ENCODE measurements at places on chromosomes 13 and 19.

- no peak for DNase-seq
Observed at GRCh38 chr13:50919277-50919676, 9.7 kb downstream of the RNASEH2B start.

DNA sequence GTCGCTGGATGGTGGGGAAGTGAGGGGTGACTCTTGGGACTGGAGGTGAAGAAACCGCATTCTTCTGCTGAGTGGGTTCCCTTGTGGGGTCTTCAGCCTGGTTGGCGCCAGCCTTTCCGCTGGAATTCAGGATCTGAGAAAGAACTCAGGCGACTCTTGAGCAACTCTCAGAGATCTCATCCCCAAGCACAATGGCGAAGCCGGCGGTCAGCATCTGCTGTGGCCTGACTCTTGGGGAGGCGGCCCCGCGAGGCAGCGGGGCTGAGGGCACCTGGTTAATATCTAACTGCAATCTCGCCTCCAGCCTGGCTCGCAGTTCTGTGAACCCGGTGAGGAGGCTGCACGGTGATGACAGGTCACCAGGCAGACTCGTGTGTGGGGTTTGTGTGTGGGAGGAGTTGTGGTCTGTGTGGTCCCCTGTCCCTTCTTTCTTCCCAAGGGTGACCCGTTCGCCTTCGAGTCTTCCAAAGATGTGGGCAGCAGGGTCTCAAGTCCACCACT lies 883 bp downstream of the ZNF441 start:
- no peak for DNase-seq

DNA sequence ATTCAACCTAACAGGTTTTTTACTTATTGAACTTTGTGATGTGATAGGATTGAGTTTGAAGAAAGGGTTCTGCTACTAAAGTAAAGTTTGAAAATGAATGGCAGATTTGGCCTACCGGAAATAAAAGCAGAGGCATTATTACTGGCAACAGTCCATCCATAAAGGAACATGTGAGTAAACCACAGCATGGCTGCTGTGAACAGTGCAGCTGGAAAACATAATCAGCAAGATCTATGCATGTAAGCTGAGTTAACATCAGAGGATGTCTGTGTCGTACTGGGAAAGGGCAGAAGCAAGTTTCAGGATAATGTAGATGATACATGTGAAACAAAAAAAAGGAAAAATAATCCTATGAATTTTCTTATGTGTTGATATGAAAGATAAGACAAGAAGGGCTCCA lies 87.6 kb downstream of the CYSLTR2 start:
- DNase-seq: no peak

DNA sequence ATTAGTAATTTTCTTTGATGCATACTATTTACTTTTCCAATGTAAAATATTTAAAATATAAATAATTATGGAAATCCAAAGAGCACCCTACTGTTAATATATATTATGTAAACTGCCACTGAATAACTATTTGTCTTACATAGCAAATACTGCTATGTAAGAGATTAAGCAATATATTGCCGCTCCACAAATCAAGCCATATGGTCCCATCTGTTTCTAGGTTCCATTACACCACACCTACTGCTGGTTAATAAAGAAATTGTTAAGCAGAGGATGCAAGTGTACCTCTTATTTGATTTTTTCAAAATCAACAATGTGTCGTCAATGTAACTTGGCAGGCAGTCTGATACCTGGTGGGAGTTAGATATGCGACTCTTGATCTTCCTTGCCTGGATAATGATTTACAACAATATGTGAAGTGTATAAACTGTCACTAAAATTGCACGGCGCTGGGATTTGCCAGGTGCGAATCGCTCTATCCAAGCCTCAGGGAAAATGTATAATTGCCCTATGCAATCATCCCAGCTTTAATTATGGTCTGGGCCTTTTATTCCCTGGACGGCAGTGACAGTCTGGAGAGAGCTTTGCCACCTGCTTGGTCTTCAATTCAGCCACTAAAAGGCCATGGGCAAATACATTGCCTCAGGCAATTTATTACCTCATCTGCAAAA lies 16.0 kb downstream of the SMAD9 start:
- DNase-seq: peak; percentile 97

- DNase-seq: no peak
Observed at GRCh38 chr13:113658836-113659235, 838 bp upstream of the ATP4B start.

- no peak for DNase-seq
Observed at GRCh38 chr19:35438527-35438926, 9.5 kb upstream of the FFAR2 start.

GRCh38 chr13:37481011-37481884 lies 117.3 kb downstream of the POSTN start:
- DNase-seq: peak; percentile 44

GRCh38 chr19:5292453-5292821 lies 48.2 kb downstream of the PTPRS start:
- DNase-seq: no peak

- no peak for DNase-seq
Observed at GRCh38 chr13:74070065-74070464, 64.1 kb downstream of the KLF12 start.

DNA sequence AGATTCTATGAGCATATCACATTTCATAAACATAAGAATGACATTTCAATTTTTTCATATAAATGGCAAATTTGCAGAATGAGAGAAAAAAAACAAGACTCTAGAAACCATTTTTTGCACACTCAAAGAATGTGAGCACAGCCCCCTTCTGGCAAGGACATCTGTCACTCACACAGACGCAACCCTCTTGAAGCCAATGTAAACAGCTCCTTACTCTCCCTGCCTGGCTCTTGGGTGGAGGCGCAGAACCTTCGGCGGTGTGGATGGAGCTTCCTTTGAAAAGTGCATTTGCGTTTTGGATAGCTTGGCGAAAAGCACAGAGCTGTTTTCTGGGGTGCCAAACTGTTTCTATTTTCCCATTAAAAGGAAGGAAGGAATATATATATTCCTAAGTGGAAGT lies 367.6 kb upstream of the TSHZ3 start:
- no peak for DNase-seq

GRCh38 chr13:42298392-42298791 lies 26.4 kb downstream of the AKAP11 start:
- DNase-seq: no peak

DNA sequence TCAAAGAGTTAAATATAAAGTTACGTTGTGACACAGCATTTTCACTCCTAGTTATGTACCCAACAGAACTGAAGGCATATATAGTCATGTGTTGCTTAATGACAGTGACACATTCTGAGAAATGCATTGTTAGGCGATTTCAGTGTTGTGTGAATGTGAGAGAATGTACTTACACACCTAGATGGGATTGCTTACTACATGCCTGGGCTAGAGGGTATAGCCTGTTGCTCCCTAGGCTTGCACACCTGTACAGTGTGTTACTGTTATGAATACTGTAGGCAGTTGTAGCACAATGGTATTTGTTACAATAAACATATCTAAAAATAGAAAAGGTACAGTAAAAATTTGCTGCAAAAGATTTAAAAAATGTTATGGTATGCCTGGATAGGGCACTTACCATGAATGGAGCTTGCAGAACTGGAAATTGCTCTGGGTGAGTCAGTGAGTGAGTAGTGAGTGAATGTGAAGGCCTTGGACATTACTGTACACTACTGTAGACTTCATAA lies 89.2 kb downstream of the DHRS12 start:
- DNase-seq: no peak

Data from NCI-H345 (cell line).